ENCODE measurements at places on chromosomes 1 and 21.

DNA sequence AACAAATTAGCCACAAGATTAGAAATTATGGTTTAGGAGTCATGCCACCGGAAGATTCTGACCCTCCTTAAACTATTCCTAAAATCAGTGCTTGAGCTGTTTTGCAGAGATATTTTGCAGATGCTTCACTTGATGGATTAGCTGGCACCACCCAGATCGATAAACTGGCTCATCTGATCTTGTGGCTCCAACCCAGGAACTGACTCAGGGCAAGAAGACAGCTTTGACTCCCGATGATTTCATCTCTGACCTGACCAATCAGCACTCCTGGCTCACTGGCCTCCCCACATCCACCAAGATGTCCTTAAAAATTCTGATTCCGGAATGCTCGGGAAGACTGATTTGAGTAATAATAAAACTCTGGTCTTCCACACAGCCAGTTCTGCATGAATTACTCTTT is 221.6 kb downstream of the RHOU start:
- no peak for DNase-seq

DNA sequence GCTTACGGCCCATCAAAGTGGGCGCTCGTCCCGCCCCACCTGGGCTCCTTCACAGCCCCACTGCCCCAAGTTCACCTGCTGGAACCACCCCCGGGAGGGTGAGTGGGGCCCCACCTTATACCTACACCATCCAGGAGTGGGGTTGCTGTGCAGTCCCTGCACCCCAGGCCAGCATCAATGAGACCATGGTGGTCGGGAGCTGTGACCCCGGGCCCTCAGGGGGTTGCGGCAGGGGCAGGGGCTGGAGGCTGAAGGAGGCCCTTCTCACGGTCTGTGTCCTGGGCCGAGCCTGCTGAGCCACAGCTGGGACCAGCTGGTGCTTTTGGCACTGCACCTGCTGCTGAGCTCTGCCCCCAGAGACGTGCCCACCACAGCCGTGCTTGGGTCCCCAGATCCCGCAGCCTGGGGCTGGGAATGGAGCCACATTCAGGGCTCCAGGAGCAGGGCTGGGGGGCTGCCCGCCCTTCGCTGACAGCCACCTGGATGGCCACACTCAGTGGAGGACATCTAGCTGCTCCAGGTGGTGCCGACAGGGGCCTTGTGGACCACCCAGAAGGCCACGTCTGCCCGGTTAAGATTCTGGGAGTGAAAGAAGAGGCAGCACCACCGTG is 17.4 kb downstream of the ACTRT2 start:
- DNase-seq, result no peak

DNA sequence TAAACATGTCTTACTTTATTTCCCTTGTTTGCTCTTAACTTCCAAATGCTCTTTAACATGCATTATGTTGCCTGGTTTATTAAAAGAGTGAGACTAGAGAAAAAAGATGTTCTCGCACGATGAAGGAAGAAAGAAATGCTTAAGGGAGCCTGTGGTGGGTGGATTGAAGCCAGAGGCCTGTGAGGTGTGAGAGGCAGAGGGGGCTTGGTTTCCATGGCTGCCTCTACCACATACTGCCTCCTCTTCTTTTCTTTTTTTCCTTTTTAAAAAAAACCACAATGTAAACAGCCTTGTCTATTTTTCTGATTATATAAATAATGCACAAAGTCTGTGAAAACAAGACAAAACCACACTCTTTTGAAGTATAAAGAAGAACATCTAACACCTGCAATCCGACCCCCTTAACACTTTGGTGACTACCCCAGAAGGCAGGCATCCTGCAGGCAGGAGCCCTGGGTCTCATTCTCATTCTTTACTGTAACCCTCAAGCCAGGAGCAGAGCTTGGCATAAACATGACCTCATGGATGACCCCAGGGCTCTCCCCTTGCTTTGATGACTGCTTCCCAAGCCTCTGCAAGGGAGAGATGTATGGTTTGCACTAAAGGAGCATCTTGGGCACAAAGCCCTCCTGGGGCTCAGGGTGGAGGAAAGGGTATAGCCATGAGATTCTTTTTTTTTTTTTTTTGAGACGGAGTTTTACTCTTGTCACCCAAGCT is 10.1 kb upstream of the PARP1 start:
- DNase-seq, result no peak

DNA sequence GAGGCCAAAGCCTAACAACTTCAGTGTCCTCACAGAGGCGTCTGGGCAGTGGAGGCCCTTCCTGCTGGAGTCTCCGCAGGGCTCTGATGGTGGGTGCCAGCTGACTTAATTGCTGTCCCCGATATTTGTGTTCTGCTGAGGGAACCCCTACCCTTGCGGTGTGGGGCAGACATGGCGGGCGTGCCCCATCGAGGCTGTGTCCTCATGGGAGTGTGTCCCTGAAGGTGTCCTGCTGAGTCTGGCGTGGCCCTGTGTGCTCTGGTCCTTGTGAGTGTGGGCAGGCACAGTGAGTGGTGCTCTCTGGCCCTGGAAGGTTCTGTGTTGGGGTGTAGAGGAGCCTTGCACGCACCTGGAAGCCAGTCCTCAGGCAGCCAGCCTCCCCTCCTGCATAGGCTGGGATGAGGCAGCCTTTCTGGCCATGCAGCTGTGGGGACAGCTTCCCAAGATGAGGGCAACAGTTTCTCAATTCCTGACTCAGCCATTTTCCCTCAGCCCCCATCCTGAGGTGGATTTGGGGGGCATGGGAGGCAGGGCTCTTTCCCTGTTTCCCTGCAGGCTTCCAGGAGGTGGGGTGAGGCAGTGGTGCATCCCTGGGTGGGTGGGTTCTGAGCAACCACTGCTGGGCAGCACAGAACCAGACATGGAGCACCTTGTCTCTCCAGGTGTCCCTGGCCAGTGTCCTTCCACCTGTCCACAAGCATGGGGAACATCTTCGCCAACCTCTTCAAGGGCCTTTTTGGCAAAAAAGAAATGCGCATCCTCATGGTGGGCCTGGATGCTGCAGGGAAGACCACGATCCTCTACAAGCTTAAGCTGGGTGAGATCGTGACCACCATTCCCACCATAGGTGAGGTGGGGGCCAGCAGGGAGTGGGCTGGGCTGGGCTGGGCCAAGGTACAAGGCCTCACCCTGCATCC is 6.5 kb downstream of the C1orf35 start:
- no peak for DNase-seq

DNA sequence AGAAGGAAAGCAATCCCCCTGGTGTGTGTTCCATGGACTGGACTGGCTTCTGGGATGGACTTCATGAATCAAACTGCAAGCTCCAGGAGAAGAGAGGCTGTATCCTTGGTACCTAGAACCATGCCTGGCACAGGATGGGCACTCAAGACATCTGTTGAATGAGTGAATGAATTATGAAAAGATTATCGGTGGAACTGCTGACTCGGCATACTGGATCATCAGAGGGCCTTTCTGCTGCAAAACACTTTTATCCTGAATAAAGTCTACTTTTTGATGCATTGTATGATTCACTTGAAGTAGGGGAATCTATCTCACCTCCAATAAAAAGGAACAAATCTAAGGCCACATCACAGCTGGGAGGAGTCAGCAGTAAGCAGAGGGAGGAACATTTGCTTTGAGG is 42.9 kb downstream of the DDX20 start:
- DNase-seq, result no peak

DNA sequence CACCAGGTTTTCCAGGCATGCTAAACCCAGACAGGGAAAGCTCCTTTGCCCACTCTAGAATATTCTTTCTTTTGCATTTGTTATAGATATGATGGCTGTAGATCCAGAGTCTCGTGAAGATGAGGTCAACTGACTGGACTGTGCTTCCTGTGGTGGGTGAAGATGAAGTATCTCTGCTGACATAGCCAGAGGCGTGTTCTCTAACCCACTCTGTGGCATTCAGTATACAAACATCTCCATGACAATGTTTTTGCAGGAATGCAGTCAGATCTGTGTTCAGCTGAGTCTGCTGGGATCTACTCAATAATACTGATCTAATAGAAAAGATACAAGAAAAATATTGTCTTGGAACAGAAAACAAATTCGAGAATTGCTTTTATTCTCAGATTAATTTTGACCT is 11.3 kb downstream of the RWDD2B start:
- DNase-seq, result no peak

GRCh38 chr1:20411196-20411980 is 74.6 kb downstream of the CAMK2N1 start:
- DNase-seq, result no peak

DNA sequence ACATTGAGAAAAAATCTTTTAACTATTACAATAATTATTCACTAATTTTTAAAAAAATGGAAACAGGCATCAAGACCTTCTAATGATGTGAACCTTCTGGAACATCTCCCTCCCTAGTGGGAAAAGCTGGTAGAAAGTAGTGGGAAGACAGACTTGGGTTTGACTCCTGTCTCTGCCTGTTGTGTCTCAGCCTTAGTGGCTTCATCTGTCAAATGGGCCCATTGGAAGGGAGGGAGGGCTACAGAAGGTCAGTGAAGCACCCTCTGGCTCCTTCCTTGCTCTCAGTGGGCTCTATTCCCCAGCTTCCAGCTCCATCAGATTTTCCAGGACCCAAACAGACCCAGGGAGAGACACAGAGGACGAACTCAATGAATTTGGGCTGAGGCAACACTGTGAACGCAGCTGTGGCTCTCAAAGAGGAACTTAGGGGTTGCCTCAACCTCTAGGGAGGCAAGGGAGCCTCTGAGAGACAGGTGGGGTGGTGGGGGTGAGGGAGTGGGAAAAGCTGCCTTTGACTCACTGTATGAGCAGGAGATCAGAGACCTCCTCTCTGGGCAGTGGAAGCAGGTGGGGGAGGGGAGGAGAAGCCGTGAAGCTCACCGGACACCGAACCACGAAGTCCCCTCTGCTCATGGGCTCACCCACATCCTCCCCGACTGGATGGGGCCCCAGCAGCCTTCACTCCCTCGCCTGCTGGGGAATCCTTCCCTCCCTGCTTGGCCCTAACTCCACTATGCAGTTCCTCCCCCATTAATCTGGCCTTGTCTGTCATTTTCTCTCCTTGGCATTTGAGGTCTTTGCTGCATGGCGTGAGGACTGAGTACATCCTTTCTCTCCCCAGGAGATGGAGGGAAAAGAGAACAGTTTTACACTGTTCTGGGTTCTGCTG is 4.5 kb downstream of the CNR2 start:
- no peak for DNase-seq

DNA sequence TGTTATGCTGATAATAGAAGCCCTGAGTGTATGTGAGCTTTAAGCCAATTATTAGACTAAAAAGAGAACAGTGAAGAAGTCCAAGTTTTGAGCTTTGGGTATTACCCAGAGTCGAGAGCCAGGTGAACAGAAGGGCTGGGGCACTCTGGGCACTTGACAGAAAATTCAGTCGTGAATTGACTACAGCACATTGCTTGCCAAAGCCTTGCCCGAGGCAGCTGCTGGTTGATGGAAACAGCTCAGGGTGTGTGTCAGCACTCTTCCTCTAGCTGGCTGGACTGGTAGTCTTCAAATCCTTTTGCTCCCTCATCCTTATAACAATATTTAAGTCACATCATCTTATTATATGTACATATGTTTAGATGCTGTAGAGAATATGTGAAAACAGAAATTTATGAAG is 21.3 kb downstream of the PDE4B start:
- no peak for DNase-seq

GRCh38 chr1:230750576-230750975 is 3.4 kb downstream of the CAPN9 start:
- DNase-seq, result no peak

- DNase-seq, result peak; percentile 14
These were observed 629 bp downstream of the PGD start for GRCh38 chr1:10399444-10399941.

DNA sequence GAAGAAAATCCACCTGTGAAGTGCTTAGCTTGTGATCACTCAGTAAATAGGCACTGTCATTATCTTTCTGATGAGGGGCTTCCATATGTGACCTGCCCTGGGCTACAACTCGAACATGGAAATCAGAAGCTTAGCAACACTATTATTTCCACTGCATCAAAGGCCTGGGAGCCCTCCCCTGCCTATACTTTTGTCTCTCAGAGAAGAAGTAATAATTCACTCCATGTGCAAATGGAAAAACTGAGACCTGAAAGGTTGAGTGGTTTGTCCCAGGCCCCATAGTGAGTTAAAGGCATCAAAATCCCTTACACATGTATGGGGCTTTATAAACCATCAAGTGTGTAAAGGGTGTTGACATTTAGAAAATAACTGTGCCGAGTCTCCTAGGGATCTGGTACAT is 20.9 kb downstream of the SOX13 start:
- DNase-seq, result no peak

GRCh38 chr1:117735045-117735992 is 129.5 kb downstream of the TENT5C start:
- peak; percentile 25 for DNase-seq

DNA sequence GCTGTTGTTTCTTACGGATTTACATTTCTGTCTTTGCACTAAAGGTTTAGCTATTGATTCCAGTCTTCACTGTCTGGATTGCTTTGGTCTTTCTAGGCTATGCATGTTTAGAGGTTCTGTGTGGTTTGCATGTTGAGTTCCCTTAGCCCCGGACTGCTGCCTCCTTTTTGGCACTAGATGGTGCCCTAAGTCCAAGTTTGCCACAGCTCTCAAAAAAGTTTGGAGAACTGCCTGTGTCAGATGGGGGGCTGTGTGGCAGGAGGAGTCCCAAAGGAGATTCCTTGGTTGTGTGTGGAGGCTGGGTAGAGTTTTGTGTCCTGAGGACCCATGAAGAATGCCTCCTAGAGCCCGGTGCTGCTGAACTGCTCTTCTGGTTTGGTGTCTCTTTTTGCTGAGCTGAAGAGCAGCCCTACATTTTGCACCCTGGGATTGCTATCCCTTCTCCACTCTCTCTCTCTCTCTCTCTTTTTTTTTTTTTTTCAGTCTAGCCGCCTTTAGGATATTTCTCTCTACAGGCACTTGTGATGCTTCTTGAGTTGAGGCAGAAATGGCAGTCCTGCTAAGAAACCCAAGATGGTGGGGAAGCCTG is 74.4 kb downstream of the PTGS2 start:
- DNase-seq, result peak; percentile 16

DNA sequence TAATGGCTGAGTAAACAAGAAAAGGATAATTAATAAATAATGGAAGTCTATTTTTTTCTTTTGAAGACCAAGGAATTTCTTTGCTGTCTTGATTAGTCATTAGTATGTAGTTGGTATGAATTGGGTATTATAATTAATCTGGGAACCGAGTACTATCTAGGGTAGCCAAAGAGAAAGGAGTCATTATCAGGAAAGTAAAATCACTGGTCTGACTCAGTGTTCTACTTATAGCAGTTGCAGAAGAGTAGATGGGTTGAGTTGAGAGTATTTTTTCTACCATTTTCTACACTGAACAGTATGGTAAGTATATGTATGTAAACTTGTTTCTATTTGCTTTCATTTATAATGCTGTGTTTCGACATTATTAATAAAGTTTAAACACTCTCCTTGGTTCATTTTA is 26.6 kb downstream of the CDC14A start:
- DNase-seq, result no peak

- no peak for DNase-seq
These were observed 33.4 kb downstream of the CYP2J2 start for GRCh38 chr1:59892841-59893811.
